ENCODE measurements at places on chromosomes 3 and 15.

DNA sequence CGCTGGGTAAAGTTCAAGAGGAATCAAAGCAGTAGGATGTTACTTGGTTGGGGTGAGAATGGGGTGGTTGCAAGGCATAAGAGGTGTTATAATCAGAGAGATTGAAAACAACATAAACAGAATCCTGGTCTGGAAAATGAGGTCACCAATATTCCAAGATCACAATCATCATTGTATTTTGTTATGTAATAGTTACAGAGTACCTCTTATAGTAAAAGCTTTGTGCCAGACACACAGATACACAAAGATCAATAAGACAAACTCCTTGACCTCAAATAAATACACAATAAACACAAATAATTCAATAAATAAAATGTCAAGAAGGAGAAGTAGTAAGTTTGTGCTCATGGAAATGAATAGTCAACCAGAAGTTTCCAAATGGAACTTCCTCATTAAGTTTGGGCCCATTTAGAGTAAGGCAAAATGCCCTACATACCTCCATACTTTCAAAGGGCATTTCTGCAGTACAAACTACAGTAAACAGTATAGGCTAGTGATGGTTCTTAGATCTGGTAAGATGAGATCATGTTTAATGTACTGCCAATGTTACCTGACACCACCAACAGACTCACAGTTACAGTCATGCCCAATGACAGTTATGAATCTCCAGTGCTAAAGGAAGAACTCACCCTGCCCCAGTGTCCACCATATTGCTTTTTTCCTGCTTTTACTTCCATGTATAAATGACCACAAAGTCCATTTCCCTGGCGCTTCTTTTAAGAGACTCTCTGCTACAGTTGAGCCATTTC lies 93.4 kb downstream of the KCNMB2 start:
- no peak overlapping the region for H3K27ac ChIP-seq
- H3K27me3 ChIP-seq: no peaks in the 10 kb centered on the region
- DNase-seq: no peak

DNA sequence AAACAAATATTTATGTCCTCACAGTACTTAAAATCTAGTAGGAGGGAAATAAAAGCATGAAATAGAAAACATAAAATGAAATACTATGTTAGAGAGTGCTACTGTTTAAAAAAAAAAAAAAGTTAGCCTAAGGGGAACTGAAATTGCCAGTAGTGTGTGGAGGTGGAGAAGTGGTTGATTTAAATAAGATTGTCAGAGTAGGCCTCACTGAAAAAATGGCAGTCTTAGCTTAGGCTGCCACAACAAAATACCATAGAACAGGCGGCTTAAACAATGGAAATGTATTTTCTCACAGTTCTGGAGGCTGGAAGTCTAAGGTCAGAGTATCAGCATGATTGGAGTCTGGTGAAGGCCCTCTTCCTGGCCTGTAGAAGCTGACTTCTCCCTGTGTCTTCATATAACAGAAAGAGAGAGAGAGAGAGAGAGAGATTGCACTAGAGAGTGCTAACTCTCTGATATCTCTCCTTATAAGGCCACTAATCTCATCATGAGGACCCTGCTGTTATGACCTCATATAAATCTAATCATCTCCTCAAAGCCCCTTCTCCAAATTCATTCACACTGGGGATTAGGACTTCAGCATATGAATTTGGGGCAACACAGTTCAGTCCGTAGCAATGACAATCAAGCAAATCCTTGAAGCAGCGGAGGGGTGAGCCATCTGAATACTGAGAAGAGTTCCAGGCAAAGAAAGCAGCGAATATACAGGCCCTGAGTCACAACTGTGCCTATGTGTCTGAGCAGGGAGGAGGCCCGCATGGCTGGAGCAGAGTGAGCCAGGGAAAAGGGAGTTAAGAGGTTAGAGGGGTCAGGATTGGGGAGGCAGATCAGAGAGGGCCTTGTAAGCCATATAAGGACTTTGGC lies 23.6 kb upstream of the LRRC34 start:
- no peaks in the 10 kb centered on the region for H3K27me3 ChIP-seq
- peak; percentile 36 for DNase-seq
- no peak overlapping the region for H3K4me3 ChIP-seq
- no peak overlapping the region for H3K27ac ChIP-seq

DNA sequence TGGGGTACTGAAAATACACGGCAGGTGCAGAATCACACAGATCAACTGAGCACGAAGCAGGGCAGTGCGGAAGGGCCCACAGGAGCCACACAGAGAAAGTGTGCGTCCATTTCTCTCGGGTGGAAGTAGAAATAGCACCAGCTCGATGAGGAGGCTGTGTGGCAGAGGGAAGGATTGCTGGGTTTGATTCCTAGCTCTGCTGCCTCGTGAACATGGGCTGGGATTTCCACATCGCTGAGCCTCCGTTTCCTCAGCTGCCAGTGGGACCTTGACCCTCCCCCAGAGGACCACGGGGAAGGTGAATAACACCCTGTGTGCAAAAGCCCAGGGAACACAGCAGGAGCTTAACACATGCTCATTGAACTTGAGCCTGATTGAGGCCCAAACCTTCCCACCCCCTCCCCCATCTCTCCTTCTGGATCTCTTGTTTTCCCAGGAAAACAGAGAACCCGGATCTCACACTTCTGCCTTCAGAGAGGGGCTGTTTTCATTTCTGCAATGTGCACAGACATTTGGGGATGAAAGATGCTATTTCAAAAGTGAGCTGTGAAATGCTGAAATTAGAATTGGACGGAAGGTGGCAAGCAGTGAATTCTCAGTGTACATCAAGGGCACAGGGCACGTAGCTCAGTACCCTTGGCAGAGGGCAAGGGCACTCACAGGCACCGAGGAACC lies 38.4 kb downstream of the ABTB1 start:
- no peak overlapping the region for H3K27ac ChIP-seq
- DNase-seq: no peak
- peaks cover 6% of the 10 kb centered on the region for H3K36me3 ChIP-seq
- no peaks in the 10 kb centered on the region for H3K27me3 ChIP-seq

DNA sequence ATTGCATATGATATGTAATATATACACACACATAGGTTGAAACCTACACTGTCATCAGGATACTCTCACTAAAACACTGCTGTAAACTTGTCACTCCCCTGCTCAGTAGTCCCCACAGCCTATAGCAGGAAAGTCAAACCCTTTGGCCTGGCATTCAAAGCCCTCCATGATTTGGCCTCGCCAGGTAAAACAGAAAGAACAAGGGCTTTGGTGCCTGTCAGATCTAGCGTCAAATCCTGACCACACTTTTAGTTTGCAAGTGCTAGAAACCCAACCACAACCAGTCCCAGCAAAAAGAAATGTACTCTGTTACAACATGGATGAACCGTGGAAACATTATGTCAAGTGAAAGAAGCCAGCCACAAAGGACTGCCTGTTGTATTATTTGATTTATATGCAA lies 11.4 kb downstream of the CRABP1 start:
- peaks cover 12% of the 10 kb centered on the region for H3K27me3 ChIP-seq
- no peak overlapping the region for H3K27ac ChIP-seq
- H3K36me3 ChIP-seq: no peaks in the 10 kb centered on the region
- DNase-seq: no peak

DNA sequence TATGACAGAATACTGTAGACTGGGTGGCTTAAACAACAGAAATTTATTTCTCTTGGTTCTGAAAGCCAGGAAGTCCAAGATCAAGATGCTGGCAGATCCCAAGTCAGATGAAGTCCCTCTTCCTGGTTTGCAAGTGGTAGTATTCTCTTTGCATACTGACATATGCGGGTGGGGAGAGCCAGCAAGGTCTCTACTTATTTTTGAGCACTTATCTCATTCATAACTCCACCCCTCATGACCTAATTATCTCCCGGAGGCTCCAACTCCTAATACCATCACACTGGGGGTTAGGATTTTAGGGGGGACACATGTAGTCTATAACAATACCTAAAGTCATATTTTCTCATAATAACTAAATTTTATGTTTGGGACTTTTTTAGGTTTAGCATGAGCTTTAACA lies 65.3 kb downstream of the BLM start:
- H3K4me1 ChIP-seq: no peaks in the 10 kb centered on the region
- H3K36me3 ChIP-seq: no peaks in the 10 kb centered on the region
- H3K4me3 ChIP-seq: no peak overlapping the region
- H3K27ac ChIP-seq: no peak overlapping the region
- DNase-seq: no peak
- H3K27me3 ChIP-seq: no peaks in the 10 kb centered on the region

DNA sequence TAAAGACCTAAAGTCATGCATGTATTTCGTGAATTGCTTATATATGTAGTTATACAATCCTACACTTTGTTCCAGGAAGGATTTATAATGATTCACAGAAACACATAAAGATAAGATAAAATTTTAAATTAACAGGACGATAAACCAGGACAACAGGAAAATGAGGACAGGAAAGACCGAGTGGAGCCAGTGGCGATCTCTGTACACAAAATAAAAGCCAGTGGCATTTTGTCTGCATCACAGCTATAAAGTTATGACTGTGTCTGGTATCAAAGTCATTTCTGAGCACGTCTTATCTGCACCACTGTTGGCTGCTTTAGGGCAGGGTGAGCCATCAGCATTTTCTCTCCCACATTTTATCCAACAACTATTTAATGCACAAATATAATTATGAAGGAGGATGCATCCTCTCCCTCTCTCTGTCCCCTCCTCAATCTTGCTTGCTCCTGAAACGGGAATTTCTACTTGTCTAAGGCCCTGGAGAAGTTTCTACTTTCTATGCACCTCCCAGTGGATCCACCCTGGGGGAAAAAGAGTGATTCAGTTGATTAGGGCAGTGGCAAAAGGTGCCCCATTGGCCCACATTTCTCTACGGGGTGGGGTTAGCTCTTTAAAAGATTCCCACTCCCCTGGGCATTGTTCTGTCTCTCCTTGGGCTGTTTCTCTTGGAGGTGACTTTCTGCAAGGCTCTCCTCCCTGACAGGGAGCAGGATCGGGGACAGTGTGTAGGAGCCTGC lies 159.4 kb upstream of the UBE2E1 start:
- no peak overlapping the region for H3K27ac ChIP-seq
- no peaks in the 10 kb centered on the region for H3K36me3 ChIP-seq
- DNase-seq: no peak
- H3K4me3 ChIP-seq: no peak overlapping the region
- peaks cover 14% of the 10 kb centered on the region for H3K4me1 ChIP-seq

DNA sequence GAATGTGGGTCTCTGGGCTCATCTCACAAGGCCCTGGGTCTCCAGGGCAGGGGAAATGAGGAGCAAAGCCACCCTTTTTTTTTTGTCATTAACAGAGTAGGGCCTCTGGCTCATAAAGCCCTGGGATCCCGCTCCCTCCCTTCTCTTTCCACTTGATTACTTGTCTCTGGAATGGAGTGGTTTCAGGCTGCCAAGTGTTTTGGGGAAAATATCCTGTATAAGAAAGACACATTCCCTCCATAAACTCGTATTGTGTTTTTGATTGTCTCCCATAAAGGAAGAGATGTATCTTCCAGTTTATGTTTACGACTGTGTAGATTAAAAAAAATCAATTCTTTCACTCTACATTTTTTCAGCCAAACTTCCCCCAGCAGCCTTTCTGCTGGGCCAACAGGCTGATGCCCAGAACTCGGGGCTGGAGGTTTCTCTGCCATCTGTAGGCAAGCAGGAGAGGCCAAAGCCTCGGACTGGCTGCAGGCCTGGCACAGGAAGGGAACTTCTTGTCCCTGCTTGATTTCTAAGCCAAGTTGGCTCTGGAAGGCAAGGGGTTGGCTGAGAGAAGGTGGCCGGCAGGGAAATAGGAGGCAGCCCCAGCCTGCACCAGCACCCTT lies 49.4 kb upstream of the INSYN1 start:
- no peaks in the 10 kb centered on the region for H3K36me3 ChIP-seq
- H3K27me3 ChIP-seq: peaks cover 3% of the 10 kb centered on the region
- H3K4me1 ChIP-seq: peaks cover 18% of the 10 kb centered on the region
- H3K27ac ChIP-seq: no peak overlapping the region
- peak; percentile 8 for DNase-seq

DNA sequence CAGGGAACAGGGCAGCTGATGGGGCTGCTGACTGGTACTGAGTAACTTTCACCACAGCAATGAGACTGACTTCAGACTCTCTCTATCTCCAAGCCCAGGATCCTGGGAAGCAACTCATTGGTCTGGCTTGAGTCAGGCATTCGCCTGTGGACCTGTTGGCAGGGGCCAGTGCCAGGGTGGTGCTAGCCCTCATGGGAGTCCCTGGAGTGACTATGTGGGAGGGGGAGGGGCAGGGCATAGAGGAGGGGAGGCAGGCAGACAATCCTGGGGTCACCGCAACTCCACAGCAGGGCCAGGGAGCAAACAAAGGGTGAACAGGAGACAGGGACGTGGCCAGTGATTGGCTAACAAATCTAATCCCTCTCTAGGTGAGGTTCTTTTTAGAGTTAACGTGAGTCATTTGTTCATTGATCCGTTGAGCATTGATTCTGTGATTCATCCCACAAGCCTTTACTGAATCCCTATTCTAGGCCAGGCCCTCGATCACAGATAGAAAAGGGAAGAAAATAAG lies 71.8 kb downstream of the CEMIP start:
- DNase-seq: no peak
- H3K27ac ChIP-seq: no peak overlapping the region
- no peaks in the 10 kb centered on the region for H3K27me3 ChIP-seq
- H3K4me1 ChIP-seq: no peaks in the 10 kb centered on the region
- no peak overlapping the region for H3K4me3 ChIP-seq

DNA sequence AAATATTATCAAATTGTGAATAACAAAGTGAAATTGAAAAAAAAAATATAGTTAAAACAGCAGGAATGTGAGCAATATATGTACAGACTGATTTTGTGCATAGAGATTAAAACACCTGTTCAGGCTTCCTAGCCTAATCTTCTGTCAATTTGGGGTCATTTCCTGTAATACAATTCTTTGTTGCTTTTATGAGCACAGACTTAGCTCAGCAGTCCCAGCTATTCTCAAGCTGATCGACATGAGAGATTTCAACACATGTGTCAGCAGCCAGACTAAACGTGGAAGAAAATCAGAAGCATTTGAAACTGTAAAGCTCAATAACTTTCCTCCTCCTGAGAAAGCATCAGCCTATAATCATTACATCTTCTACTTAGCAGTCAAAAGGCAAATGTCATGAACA lies 1.6 kb upstream of the FHIT start:
- peaks cover 2% of the 10 kb centered on the region for H3K4me1 ChIP-seq
- H3K27ac ChIP-seq: no peak overlapping the region
- no peak for DNase-seq
- H3K36me3 ChIP-seq: no peaks in the 10 kb centered on the region

GRCh38 chr15:68129072-68129471 lies 75.0 kb downstream of the PIAS1 start:
- H3K4me1 ChIP-seq: no peaks in the 10 kb centered on the region
- H3K36me3 ChIP-seq: no peaks in the 10 kb centered on the region
- no peak overlapping the region for H3K4me3 ChIP-seq

All from fibroblast of lung (primary cell).